ENCODE measurements at places on chromosomes 13 and 19.

GRCh38 chr13:51044023-51044665 lies 66.9 kb downstream of the C13orf42 start:
- DNase-seq: no peak

DNA sequence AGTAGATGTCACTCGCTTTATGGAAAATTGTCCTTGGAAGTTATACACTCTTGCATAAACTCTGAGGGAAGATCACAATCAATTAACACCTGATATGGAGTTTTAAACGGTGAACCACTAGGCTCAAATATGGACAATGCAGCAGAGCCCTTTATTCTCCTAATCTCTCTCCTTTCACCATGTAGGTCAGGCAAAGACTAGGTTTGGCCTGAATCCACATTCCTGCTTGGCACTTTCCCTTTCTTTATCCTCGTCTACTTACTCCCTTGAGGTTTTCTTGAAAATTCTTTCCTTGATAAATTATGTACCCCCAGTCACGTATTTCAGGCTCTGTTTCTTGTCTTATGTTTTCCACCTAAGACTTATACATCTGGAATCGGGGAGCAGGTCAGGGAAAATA lies 751.7 kb downstream of the DACH1 start:
- no peak for DNase-seq

DNA sequence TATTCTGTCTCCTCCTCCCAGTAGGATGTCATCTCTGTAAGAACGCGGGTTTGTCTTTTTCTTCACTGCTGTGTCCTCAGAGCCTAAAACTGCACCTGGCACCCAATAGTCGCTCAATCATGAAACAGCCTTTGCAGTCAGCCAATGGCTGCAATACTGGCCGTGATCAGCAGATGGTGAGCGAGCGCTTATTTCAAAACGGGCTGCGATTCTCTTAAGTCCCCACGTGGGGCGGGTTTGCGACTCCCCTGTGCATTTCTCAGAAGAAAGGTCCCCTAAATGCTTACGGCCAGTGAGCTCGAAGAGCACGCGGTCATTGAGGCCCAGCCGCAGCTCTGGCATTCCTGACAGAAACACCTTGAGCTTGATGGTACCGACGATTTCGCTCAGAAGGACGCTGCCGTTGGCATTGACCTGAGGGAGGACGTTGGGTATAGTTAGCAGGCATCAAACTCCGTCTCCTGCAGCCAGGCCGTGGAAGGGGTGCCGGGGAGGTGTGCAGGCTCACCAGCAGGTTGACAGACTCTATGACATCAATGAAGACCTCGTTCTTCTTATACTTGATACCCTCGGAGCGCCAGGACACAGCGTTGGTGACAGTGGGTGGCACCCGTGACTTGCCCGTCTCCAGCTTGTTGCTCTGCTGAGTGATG lies 6.0 kb downstream of the AP1M2 start:
- DNase-seq: peak; percentile 61

DNA sequence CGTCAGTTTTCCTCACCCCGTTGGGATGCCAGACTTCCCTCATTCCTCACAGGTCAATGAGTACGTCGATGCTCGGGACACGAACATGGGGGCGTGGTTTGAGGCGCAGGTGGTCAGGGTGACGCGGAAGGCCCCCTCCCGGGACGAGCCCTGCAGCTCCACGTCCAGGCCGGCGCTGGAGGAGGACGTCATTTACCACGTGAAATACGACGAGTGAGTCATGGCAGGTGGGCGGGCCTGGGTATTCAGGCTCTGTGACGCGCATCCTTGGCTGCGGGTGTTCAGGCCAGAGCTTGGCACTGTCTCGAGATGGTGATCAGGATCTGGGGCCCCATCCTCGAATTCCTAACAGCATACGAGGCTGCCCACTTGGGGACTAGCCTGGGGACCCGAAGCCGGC lies 21.4 kb downstream of the UHRF1 start:
- no peak for DNase-seq

GRCh38 chr13:114319441-114319913 lies 5.2 kb downstream of the CHAMP1 start:
- no peak for DNase-seq

DNA sequence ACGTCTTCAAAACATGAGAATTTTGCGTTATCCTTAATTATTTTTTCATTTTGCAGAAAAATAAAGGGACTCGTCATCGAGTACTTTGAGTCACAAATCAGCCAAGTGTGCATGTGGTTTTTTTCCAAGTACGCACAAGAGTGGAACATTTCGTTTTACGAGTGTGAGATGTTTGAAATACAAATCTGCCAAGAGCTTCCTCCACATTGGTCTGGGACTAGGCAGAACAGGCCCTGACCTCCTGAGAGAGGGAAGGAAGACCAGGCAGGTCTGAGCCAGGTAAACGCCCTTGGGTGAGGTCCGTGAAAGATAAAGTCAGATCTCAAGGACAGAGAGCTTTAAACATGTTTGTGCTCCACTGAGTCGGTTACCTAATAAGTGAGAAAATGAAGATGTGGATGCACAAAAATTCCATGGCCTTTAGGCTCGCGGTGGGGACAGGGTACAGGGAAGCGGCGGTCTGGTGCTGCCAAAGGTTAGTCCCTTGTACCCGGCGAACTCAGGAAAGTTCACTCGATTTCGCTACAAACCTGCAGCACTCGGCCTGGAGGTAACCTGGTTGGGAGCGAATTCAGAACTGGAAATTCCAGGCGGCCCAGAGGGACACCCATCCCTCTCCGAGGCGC lies 473 bp upstream of the ITM2B start:
- no peak for DNase-seq
